Stimulated activated CD4-positive, alpha-beta T cell treated with anti-CD3 and anti-CD28 coated beads, TNF-alpha, amount 100 ng/mL, for 4 hours (primary cell): ENCODE measurements at places on chromosomes 5 and 9.

DNA sequence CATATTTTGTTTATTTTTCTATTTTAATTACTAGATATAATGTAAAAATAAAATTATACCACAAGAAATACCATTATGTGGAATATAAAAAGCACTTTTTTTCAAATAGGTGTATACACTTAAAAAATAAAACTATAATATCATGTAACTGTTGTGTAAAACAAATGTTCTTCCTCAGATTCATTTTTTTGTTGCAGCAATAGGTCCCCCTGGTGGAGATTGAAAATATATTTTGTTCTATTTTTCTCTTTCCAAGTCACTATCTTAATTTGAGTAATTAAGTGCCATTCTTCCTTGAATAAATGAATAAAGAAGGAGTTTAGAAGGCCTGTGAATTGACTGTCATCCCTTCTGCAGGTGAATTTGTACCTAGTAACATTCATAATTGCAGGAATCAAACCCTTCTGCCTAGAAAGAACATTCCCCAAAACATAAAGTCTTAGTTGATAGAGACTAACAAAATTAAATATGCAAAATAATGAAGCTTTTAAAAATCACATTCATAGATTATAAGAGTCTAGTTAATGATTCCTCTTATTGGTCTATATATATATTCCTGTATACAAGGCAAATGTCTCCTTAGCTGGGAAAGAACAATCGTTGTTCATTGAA, 23.4 kb downstream of the CETN3 start:
- DNase-seq = no peak

GRCh38 chr5:118981783-118982182, 6.6 kb downstream of the DTWD2 start:
- DNase-seq = no peak

- no peak for DNase-seq
Observed at GRCh38 chr5:14153071-14153864, 10.1 kb downstream of the TRIO start.

DNA sequence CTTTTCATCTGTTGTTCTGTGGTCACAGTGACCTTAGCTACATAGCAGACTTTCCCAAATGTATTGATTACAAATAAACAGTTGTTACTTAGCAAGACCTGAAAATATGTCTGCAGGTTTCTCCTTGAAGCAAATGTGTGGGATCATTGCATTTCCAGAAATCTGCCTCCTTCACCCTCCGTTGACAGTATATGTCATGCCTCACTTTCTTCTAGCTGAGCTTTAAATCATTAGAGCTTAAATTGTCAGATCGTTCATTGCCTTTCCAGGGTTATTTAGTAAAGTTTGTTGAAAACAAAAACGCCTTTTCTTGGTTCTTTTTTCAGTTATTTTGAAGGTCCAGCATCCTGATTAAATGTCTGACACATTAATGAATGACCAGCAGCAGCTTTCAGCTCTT, 2.3 kb upstream of the MAML1 start:
- no peak for DNase-seq

GRCh38 chr5:40798801-40799210, 632 bp upstream of the PRKAA1 start:
- no peak for DNase-seq

DNA sequence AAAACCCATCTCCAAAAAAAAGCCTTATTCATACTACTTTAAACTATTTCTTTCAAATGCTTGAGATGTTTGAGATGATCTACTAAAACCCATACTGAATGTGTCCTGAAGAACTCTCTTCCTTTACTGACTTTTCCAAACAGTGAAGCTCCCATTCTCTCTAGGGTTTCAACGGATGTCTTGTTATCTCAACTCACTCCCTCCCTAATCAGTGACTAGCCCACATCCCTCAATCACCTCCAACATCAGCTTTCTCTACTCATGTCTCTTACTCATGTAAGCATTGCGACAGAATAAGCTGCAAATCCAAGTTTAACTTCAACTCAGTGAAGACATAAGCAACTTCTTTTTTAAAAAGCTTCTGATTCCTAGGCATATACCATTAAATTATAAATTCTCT, 42.1 kb downstream of the WDR41 start:
- no peak for DNase-seq

GRCh38 chr9:116990592-116990991, 303.5 kb downstream of the TRIM32 start:
- DNase-seq = no peak

- DNase-seq = peak; percentile 12
Observed at GRCh38 chr5:78985725-78986223, 664 bp upstream of the ARSB start.

GRCh38 chr5:143543358-143544255, 140.1 kb upstream of the NR3C1 start:
- no peak for DNase-seq

DNA sequence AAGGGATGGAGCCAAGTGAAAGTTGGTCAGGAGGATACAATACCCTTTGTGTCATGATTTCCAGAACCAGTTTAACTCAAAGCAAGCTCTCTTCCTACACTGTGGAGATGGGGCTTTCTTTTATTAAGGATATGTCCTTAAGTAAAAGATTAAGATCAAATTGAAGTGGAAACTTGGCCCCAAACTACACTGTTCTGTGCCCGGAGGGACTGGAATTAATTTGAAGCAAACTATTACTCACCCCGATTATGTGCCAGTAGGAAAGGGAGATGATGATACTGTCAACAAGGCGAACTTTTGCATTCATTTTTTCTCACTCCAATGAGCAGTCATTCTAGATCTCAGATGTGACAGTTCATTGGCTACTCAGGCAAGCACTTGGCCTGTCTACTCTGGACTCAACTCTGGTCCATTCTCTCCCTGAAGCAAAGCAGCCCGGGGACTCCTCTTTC, 186.7 kb downstream of the NTRK2 start:
- DNase-seq = no peak

DNA sequence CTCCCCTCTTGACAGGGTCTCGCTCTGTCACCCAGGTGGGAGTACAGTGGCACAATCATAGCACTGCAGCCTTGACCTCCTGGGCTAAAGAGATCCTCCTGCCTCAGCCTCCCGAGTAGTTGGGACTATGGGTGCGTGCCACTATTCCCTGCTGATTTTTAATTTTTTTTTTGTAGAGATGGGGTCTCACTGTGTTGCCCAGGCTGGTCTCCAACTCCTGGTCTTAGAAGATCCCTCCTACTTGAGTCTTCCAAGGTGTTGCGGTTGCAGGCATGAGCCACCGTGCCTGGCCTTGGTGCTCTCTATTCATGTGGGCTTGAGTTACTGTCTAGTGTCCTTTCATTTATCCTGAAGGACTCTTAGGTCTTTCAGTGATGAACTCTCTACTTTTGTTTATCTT, 24.1 kb downstream of the EHMT1 start:
- DNase-seq = no peak

DNA sequence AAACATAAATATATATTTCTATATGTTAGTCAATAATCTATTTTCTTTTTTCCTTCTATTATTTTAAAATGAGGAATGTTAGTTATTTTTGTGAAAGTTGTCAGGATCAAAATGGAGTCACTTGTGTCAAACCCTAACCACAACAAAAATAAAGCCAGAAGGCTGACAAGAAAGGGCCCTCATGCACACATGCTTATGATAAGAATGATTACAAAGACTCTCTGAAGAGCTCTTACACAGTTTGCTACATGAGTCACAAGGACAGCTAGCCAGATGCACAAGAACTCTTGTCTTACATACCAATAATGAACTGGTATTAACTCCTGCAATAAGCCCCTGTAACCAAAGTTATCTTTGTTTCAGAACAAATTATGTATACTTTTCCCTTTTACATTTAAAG, 64.7 kb downstream of the GGTA1 start:
- no peak for DNase-seq

DNA sequence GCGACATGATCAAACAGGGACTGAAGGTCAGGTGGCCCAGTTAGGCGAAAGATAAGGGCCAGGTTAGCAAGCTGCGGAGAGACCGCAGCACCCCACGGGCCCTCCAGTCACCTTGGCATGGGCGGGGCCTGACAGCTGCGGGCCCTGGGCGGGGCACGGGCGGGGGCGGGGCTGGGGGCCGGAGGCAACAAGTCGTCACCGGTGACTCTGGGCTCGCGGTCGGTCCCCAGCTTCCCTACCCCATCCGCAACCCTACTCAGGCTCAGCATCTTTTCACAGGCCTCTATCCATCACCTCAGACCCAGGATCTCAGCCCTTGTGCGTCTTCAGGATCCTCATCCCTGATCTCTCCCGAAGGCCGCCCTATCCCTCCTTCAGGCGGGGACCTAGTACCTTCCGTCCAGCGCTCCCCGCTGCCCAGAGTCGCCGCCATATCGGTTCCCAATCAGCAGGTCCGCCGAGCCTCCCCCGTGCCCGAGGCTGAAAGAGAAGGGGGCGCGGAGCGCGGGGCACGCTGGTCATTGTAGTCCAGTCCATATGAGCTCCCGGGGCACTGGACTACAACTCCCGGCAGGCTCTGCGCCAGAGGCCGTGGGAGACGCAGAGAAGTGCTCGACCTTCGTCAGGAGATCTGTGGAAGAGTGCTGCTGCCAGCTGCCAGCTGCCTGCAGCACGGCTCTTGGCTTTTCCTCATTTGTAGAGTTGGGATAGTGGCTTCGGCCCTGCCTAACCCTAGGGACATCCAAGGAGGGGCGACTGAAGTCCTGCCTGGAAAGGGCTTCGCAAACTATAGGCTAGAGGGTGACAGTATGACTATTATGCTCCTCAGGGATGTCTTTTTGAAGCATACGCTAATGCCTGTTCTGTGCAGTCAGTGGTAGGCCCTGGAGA, at the start of gene DNAJC18:
Gene DNAJC18, minus strand, starts transcription at position 513 of the 891 bp plus-strand sequence. Its CDS starts 80 bp downstream, at position 433.
- DNase-seq = peak; percentile 83

- DNase-seq = no peak
Observed at GRCh38 chr5:1065891-1066650, 45.8 kb downstream of the SLC12A7 start.

DNA sequence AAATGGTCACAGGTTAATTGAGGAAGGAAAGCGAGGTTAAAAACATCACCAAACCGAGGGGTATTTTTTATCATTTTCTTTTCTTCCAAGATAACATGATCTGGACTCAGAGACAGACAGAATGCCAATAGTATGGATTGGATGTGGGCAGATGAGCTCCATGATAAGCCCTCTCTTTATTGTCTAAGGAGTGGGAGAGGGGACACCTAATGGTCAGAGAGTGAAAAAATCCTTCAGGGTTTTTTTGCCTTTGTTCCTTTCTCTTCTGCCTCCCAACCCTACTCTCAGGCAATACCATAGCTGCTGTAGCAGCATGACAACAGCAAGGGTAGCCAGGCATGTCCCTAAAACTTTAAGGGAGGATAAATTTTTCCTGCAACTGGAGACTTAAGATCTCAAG, 94.7 kb downstream of the DIRAS2 start:
- DNase-seq = no peak

DNA sequence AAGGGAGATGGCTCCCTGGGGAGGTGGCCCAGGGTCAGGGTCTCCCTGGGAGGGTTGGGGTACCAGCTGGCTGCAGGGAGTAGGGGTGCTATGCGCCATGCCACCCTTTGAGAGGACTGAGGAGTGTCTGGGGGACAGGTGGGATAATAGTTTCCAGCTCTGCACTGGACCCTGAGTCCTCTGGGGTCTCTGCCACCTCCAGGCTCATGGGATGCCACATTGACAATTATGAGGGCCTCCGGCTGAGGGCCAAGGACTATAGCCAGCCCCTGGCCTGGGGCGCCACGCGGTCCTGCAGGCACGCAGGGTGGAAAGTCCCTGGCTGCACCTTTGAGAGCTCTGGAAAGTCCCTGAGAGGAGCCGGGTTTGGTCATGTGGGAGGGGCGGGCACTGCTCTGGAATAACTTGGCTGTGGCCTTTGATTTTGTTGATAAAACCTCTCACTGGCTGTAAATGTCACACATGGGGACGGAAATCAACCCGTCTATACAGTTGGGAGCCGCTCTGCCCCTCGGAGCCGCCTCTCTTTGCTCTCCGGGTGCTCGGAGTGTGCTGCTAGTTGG, 16.0 kb downstream of the TRAF2 start:
- DNase-seq = peak; percentile 72

GRCh38 chr5:17879276-17879675, 245.0 kb downstream of the TAF11L14 start:
- DNase-seq = no peak

- no peak for DNase-seq
Observed at GRCh38 chr9:111232997-111233790, 96.8 kb downstream of the OR2K2 start.

DNA sequence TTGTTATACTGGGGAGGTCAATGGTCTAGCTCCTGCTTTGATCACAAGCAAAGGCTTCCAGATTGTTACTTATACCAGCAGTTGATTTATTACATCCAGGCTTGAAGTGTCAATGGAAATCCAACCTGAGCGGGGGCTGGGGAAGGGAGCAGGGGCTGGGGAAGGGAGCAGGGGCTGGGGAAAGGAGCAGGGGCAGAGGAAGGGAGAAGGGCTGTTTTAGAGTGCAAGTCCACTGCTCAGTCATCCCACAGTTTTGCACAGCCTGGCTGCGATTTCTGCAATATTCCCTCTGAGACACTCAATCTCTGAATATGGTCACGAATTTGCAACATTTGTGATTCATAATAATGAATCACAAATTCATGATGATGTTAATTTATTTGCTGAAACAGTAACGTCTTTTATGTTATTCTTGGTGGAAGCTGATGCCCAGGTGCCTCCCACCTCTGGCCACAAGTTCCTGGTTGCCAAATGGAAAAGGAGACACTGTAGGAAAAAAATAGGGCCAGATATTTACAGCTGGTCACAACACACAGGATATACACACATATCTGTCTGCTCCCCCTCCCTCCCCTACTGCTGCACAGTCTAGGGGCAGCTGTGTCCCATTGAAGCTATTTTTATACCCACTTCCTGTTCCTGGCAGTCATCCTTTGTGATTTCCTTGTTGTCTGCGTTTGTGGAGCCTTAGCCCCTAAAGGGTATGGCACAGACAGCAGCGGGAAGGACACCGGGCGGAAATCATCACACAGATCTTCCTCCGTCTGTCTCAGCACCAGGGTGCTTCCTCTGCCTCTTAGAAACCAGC, 325.1 kb downstream of the GADD45G start:
- DNase-seq = no peak

- DNase-seq = no peak
Observed at GRCh38 chr5:123701511-123702200, 189.7 kb downstream of the CSNK1G3 start.

GRCh38 chr5:14506140-14506538, 75.5 kb upstream of the OTULINL start:
- no peak for DNase-seq

DNA sequence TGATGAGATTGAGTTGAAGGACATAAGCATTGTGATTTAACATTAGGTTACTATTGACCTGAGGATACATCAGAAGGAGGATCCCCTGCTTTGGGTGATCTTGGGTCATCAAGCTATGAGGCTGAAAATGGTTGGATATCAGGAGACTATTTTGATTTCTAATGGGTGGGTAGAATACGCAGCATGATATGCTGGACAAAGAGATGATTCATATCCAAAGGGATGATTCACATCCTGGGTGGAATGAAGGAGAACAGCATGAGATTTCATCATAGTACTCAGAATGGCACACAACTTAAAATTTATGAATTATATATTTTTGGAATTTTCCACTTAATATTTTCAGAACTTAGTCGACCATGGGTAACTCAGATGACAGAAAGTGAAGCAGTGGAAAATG, 1759.5 kb upstream of the C9orf72 start:
- no peak for DNase-seq
